Stimulated activated CD8-positive, alpha-beta memory T cell treated with anti-CD3 and anti-CD28 coated beads, Interleukin-4, amount 100 ng/mL, for 1 hour (primary cell): ENCODE measurements at places on chromosomes 2 and 18.

DNA sequence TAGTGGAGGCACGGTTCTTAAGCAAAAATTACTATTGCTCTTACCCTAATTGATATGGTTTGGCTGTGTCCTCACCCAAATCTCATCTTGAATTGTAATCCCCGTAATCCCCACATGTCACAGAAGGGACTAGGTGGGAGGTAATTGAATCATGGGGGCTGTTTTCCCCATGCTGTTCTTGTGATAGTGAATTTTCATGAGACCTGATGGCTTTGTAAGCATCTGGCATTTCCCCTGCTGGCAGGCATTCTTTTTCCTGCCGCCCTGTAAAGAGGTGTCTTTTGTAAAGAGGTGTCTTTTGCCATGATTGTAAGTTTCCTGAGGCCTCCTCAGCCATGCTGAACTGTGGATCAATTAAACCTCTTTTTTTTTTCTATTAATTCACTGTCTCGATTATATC lies 1691.8 kb upstream of the SLC39A10 start:
- DNase-seq: no peak

DNA sequence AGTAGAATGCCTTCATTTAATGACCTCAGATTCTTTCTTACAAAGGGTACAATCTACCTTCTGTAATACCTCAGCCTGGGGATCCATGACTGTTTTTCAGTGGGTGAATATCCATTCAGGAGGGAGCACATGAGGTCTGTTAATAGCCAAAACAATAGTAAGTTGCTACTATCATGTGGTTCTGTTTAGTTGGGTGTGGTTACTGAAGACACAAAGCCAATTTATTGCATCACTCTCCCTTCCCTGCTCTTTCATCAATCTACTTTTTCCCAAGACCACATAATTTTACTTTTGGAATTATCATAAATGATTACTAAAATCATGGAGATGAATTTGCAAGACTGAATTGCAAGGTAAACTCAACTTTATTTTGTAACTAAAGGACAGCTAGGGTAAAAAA lies 254.2 kb downstream of the GALNT13 start:
- DNase-seq: no peak

GRCh38 chr2:216147172-216148131 lies 38.3 kb downstream of the XRCC5 start:
- no peak for DNase-seq

- no peak for DNase-seq
Observed at GRCh38 chr18:56576826-56577573, 61.4 kb downstream of the TXNL1 start.

- DNase-seq: no peak
Observed at GRCh38 chr2:150688016-150688415, 200.5 kb upstream of the RND3 start.

DNA sequence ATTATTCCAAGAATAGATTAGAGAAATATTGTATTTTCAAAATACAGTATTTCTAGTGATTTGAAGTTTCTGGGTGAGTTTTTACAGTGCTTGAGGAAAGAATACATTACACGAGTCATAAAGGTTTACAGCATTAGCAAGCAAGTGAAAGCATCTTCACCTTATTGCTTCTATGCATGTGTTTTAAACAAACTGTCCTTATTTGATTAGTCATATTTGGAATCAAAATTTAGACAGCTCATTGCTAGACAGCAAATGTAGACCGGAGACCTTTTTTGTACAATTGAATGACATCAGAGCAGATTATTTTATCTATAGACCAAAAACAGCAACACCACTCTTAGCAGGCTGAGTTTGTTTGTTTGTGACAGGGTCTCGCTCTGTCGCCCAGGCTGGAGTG lies 69.2 kb downstream of the FAM161A start:
- DNase-seq: no peak
